ENCODE measurements at places on chromosomes 6 and 20.

DNA sequence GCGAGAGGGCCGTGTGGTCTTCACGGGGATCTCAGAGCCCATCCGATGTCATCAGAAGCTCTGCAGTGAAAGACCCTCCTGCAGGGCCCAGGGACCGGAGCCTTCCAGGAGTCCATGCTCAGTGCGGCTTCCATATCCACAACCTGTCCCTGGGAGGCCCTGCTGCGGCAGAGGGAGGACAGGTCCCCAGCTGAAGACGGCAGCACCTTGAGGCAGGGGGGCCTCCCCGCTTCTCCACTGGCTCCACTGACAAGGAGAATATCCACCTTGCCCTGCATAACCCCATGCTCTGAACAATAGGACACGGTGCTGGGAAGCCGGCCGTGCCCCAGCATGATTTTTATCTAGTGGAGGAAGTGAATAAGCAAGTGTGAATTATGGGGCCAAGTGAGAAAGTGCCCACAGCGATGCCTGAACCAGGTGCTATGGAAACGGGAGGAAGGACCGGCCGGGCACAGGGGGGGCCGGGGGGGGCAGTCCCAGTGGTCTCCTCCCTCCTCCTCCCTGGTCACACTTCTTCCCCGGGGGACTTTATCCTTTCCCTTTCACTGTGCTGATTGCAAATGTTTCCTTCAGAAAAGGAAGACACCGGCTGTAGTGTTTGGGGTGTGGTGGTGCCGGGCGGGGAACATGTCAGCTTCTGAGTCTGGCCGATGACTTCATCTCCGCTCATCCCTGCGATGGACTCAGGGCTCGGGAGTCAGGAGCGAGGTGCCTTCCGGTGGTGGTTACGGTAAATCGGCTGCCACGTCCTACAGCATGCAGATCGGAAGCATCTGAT lies 225.1 kb downstream of the ERMARD start:
- no peak for DNase-seq

GRCh38 chr20:61437280-61438206 lies 185.5 kb downstream of the CDH4 start:
- peak; percentile 63 for DNase-seq

- no peak for DNase-seq
Observed at GRCh38 chr6:33029328-33030184, 20.2 kb upstream of the HLA-DOA start.

DNA sequence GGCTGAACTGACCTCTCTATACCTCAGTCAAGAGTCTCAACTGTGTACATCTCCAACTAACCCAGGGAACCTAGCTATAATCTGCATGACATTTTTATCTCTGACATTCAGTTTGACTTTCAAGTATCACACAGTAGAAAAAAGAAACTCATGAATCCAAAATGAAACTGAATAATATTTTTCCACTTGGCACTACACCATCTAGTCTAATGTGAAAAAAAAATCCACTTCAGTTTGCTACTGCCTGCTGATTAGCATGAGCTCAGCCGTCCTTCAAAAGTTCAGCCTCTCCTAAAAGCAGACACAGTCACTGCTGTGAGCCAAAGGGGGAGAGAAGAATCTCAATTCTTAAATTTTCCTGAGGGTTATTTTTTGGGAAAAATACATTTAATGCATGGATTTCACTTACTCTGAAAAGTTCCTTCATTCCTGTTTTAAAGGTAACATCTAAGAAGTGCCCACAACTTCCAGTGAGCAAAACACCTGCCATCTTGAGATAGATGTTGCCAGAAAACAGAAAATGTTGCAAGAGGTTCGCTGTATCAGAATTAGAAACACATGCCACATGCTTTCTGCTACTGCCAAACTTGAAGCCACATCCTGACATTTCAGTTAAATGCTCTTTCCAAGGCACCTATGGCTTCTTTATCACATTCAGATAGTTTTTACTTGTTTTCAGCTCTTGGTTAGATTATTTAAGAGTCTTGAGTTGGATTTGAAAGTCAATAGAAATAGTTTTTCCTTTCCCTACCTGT lies 95.4 kb downstream of the MKKS start:
- no peak for DNase-seq

GRCh38 chr6:105588123-105588710 lies 185.3 kb upstream of the PREP start:
- no peak for DNase-seq

DNA sequence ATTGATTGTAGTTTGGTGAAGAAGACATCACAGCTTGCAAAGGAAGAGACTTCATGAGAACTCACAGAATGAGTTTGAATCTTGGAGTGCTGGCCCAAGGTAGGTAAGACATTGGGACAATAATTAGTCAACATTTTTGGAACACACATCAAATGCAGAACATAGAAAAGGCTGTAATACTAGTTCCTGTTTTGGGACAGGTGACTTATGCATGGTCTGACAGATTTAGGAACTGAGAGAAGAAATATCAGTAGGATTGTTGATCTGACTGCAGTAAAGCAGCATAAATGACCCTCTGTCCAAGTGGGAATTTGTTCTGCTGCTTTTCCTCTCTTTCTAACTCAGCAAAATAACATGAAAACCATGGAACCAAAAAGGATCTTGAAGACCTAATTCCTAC lies 102.3 kb upstream of the MAP3K7 start:
- DNase-seq = no peak

DNA sequence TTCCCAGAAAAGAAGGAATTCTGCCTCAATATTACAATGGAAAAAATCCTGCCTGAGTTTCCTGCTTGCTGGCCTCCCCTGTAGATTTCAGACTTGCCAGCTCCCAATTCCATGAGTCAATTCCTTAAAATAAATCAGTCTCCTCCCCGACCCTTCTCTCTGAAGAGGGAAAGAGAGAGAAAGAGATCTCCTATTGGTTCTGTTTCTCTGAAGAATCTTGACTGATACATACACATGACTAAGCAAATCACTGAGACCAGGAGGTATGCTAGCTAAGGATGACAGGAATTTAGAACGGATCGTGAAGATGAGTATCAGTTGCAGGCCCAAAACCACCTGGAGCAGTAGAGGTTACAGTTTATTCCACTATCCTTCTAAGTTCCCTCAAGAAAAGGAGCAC lies 11.3 kb upstream of the RBM24 start:
- peak; percentile 34 for DNase-seq

GRCh38 chr6:167711211-167711610 lies 115.5 kb upstream of the AFDN start:
- no peak for DNase-seq

- DNase-seq = no peak
Observed at GRCh38 chr6:126198631-126199030, 141.3 kb upstream of the CENPW start.

DNA sequence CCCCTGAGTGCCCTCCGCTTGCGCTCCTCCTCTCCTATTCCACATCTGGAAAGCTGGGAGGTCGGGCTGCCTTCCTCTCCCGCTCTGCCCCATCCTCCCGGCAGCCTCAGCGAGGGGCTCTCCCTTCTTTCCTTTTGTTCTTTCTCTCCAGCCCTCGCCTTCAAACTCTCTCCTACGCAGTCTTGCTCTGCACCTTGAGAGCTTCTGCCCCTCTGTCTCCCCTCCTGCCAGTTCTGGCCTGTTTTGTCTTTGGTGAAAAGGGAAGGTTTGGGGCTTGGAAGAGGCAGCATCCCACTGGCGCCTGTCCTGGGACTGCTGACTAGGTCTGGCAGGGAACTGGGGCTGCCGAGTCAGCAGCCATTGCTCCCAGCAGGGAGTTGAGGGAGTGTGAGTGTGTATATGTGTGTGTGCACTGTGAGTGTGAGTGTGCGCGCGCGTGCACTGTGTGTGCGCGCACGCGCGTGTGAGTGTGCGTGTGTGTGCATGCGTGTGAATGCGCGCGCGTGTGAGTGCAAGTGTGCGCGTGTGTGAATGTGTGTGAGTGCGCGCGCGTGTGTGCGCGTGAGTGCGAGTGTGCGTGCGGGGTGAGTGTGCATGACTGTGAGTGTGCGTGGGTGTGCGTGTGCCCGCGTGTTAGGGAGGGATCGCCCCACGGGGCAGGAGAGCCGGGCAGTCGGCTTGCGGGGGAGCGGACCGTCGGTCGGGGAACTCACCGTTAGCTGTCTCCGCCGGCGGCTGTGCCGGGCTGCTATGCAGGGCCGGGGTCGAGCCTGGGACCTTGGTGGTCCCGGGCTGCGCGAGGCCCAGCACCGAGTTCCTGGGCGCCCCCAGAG lies 523 bp downstream of the CPXM1 start:
- no peak for DNase-seq

GRCh38 chr6:154773610-154774089 lies 40.4 kb downstream of the SCAF8 start:
- no peak for DNase-seq

DNA sequence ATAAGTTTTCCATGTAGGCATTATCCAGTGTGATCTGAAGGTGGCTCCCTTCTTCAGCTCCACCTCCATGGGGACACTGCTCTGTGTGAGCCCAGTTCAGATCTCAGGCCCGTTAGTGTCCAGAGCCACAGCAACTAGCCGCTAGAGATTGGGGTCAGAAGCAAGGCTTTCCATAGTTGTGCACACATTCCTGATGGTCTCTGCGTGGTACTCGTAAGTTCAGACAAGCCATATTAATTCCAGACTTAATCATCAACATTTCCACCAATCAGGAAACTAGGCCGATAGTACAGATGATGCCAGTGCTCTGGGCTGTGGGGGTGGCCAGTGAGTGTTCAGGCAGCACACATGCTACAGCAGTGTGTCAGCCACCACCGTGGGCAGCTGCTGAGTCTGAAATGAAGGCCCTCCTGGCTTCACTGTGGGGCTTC lies 17.5 kb upstream of the SYNCRIP start:
- peak; percentile 84 for DNase-seq

GRCh38 chr20:23079926-23080325 lies 6.2 kb downstream of the CD93 start:
- DNase-seq = no peak

GRCh38 chr20:32507998-32508774 lies 76.9 kb downstream of the NOL4L start:
- DNase-seq = no peak

DNA sequence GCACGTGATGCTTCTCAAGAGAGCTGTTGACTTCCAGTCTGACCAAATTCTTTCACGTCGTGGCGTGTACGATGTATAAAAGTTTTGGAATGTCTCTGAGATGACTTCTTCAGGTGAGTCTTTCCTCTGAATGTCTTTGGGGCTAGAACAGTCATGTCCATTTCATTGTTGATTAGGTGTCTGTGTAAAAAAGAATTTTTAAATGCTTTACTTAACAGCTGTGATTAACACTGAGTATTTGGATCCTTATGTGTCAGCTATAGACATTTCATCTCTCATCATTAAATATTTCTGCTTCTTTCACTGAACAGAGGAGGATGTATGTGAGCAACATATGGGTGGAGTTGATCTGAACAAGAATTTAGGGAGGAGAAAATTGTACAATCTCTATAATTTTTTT lies 29.3 kb upstream of the KIF13A start:
- DNase-seq = no peak

- peak; percentile 20 for DNase-seq
Observed at GRCh38 chr6:117346142-117346930, 79.4 kb downstream of the ROS1 start.

DNA sequence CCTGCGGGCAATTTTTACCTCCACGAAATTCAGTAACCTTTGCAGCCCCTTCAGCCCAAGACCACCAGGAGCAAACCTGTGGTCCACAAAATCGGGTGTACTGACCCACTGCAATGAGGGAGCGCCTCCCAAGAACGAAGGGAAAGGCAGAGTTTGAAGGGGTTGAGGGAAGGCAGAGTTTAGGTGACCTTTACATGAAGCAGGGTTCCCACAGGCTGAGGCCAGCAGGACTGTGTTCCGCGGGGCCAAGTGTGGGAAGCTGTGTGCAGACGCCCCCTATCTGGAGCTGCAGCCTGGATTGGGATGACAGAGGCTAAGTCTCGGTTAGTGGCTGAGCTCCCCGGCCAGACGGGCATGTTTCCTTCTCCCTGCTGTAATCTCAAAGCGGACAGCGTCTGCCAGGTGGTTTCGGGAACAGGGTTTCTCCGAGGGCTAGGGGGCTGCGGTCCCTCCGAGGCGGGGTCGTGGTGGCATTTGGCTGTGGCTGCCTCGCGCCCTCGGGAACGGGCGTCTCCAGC lies 826 bp upstream of the PYGB start:
- DNase-seq = no peak

DNA sequence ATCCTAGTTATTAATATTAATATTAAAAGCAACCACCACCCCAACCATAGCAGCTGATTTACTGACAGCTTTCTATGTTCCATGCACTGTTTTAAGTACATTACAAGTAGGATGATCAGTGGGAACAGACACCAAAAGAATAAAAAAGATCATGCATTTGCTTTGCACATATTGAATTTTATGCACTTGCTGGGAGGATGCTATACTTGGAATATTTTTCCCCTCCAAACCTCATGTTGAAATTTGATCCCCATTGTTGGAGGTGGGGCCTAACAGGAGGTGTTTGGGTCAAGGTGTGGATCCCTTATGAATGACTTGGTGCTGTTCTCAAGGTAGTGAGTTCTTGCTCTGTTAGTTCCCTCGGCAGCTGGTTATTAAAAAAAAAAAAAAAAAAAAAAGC lies 178.9 kb upstream of the MYLIP start:
- DNase-seq = no peak

- DNase-seq = no peak
Observed at GRCh38 chr6:29524044-29524443, 35.5 kb downstream of the UBD start.

DNA sequence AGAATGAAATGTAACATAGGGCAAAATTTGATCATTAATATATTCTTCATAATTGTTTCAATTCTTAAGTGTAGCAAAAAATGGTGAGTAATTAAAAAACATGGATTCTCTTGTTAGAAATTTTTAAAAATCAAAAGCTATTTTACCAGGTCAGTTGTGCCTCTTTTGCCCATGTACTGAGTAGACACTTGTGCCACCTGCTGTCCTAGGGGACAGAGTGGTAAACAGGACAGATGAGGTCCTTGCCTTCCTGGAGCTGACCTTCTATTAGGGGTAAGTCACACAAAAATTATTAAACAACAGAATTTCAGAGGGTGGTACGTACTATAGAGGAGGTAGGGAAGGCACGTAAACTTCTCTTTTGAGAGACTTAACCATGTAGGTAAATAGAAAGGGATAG lies 6.5 kb downstream of the RNF24 start:
- no peak for DNase-seq

DNA sequence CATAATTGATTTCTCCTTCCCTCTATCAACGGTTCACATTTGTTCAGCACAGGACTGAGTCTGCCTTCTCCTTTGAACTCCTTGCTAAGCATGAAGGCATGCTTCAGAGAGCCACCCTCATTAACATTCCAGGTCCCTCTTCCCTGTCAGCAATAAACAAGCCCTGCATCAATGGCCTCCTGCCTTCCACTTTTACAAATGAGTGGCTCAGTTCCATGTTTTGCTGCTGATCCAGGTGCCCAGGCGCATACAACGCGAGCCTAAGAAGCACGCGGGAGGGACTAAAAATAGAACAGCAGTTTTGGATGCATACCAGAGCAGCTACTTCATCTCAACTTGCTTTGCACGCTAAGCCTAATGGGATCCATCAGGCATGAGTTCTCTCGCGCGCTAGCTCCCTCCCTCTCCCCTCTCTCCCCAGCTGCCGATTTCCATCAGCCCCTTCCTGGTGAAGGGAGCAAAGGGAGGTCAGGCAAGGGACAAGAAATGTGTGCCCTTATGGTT lies 53.4 kb downstream of the TRAF3IP2 start:
- peak; percentile 96 for DNase-seq

- no peak for DNase-seq
Observed at GRCh38 chr6:29255530-29255929, 46.0 kb upstream of the OR14J1 start.

- no peak for DNase-seq
Observed at GRCh38 chr6:113171882-113172281, 685.3 kb upstream of the MARCKS start.

- DNase-seq = no peak
Observed at GRCh38 chr6:50716899-50717509, 3.7 kb downstream of the TFAP2D start.
